ENCODE measurements at places on chromosomes 6 and 20. TPM values are rescaled to one million over a fixed set of nuclear protein-coding genes. Genes with fewer than 3 reads are reported as not detected.

Gene MACROD2
- 10.0 TPM for total RNA-seq

Gene ZGPAT
- 30.5 TPM for total RNA-seq

GRCh38 chr6:161212902-161213301, 61.0 kb downstream of the AGPAT4 start:
- H3K36me3 ChIP-seq, result no peaks in the 10 kb centered on the region
- no peak overlapping the region for H3K27ac ChIP-seq
- DNase-seq, result no peak
- no peak overlapping the region for H3K4me3 ChIP-seq
- H3K4me1 ChIP-seq, result no peaks in the 10 kb centered on the region

DNA sequence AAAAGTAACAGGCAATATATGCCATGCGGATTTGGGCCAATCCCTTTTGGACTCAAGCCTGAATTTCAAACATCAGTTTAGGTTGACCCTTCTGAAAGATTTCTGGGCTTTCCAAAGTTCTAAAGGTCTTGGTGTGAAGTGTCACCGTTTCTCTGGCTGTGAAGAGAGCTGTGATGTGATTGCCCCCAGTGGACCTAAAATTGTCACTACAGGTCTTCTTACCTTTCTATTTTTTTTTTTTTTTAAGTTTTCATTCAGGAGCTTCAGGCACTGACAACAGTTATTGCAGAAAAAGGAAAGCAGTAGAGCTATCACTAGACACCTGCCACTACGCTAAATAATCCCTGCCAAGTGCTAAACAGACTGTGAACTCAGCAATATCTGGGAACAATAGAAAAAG, 75.7 kb upstream of the OPRM1 start:
- no peak for DNase-seq
- H3K27me3 ChIP-seq, result no peaks in the 10 kb centered on the region
- no peak overlapping the region for H3K4me3 ChIP-seq

- H3K4me1 ChIP-seq, result no peaks in the 10 kb centered on the region
- H3K4me3 ChIP-seq, result no peak overlapping the region
- peaks cover 6% of the 10 kb centered on the region for H3K36me3 ChIP-seq
- H3K27ac ChIP-seq, result no peak overlapping the region
- DNase-seq, result no peak
These were observed 67.2 kb downstream of the TCP11 start for GRCh38 chr6:35073766-35074471.
